ENCODE measurements at places on chromosomes 13 and 19.

GRCh38 chr13:21911646-21912298, 240.9 kb downstream of the FGF9 start:
- no peak for DNase-seq

GRCh38 chr13:85771856-85772255, 27.4 kb downstream of the SLITRK6 start:
- no peak for DNase-seq

DNA sequence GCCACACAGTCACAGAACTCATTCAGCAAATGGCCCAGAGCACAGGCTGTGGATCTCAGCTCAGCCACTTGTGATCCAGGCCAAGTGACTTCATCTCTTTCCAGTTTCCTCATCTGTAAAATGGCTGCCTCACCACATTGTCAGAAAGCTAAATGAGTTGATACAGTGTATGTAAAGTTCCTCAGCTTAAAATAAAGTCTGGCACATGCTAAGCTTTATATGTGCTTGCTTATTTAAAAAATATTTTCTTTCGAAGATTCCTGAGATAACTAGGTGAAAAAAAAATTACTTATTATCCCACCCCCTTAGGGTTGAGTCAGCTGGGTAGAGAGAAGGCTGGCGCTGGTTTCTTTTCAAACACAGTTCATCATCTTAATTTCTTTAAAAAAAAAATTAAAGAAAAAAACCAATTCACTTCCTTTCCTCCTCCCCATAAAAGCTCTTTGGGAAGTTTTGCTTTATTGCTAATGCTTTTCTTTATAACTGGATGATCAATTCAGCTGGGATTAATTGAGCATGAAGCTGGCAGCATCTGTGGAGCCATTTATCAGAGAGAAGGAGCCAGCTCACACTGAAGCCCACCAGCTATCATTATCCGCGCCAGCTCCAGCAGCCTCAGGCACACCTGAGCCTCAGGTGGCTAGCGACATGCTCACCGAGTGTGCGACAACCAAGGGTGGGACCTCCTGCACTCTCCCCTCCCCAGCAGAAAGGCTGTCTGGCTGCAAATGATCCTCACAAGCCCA, 354.9 kb downstream of the FOXO1 start:
- no peak for DNase-seq

DNA sequence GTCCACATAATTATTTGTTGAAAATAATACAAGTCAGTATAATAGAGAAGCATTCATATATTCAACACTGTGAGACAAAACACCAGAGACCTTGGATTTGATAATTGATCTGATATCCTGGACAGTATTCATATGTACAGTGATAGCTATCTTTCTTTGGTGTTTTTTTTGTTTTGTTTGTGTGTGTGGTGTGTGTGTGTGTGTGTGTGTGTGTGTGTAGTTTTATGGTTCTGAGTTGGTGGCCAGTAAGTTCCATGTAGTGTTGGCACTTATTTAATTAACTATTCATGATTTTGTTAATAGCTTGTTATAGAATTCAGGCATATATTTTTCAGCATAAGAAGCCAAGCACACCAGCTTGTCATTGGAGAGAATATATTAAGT, 1.6 kb upstream of the ANGPTL6 start:
- DNase-seq = no peak

- DNase-seq = no peak
Observed at GRCh38 chr19:45146741-45147205, 14.0 kb downstream of the NKPD1 start.

DNA sequence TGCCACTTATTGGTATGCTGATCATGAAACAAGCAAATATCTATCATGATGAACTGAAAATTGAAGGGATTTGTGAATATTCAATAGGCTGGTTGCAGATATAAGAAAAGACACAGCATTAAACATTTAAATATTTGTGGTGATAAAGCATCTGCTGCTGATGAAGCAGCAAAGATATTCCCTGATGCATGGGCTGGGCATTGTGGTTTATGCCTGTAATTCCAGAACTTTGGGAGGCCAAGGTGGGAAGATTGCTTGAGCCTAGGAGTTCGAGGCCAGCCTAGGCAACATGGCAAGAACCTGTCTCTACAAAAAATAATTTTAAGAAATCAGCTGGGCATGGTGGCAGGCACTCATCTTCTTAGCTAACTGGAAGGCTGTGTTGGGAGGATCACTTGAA, 54.5 kb downstream of the GPR180 start:
- DNase-seq = no peak

DNA sequence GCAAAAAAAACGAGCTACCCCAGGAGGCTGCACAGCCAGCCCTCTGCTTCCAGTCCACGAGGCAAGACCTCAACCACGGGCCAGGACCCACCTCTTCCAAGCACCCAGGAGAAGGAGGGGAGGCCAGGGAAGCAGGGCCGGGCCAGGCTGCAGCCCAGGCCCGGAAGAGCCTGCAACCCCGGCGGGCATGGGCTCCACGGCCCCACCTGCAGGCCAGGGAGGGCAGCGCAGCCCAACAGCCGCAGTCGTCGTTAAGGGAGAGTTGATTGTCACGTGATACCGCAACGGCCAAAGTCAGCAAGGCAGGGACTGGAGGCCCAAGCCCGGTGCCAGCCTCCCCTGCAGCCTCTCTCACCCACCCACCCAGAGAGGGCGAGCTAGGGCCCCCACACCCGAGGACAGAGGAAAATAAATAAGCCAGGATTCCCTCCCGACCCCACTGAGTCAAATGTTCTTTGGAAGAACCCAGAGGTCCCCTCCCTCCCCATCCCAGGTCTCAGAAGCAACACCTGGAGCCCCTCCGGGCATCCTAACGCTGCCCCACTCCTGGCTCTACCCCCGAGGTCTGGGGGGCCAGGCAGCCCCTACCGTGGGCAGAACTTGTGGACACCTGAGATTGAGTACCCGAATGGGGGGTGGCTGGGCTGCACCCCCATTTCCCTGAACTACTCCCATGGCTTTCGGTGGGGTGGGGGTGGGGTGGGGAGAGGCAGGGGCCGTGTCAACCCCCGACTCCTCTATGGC, 5.2 kb upstream of the REXO1 start:
- peak; percentile 71 for DNase-seq

DNA sequence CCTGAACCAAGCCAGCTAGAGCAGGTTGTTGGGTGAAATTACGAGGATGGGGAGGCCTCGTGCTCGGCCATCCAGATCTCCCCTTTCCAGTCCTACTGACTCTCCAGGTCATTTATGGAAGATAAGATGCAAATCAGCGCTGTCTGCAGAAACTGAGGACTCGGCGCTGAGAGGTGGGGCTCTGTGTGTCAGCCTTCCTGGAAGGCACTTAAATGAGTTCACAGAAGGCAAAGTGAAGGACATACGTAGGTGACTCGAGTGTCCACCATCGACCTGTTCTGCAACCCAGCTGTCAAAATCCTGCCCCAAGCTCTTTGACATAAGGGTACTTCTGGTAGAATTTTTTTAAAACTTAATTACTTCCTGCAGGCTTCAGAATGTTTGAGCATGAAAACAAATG, 86.4 kb downstream of the RAB20 start:
- DNase-seq = no peak

GRCh38 chr19:28288572-28289264, 924.2 kb downstream of the UQCRFS1 start:
- no peak for DNase-seq

DNA sequence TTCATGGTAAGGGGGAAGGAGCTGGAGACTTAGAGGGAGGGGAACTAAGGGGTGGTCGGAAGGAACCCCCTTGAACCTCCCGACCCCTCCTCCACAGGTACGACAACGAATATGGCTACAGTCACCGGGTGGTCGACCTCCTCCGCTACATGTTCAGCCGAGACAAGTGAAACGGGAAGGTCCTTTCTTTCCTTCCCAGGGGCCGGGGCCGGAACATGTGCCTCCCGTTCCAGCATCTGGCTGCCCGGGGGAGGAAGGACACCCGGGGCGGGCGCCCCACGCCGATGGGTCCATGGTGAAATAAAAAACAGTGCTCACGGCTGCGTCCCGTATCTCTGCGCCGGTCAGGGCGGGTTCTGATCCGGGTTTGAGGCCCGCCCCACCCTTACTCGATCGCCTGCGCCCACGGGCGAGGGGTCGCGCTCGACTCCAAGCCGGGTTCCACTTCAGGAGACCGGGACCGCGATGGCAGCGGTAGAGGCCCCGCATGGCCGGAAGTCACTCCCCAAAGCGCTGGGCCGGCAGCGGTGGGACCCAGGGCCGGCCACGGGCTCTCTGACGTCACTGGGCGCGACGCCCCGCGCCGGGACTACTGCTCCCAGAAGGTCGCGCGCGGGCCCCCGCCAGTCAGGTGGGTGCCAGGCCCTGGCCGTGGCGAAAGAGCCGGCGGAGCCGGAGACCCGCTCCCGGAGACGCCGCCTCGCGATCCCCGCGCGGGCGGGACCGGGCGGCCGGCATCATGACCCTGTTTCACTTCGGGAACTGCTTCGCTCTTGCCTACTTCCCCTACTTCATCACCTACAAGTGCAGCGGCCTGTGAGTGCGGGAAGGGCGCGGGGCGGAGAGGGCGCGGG, at the start of gene TMEM147:
Gene TMEM147 (plus strand): TSS at position 626 of the 854 bp plus-strand sequence. CDS start 114 bp downstream, at position 740.
- peak; percentile 84 for DNase-seq

DNA sequence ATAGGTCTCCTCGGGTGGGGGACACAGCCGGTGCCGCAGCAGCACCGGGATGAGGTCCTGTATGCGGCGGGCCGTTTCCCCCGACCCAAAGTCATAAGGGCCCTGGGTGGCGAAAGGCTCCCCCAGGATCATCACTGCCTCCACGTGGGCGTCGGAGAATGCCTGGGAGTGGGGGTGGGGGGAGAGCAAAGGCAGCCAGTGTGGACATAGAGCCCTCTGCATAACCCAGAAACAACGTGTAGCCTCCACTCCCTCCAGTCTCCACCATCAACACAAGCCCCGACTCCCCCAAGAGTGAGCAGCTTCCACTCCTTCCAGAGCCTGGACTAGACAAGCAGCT, 1.7 kb upstream of the NUMBL start:
- DNase-seq = no peak

DNA sequence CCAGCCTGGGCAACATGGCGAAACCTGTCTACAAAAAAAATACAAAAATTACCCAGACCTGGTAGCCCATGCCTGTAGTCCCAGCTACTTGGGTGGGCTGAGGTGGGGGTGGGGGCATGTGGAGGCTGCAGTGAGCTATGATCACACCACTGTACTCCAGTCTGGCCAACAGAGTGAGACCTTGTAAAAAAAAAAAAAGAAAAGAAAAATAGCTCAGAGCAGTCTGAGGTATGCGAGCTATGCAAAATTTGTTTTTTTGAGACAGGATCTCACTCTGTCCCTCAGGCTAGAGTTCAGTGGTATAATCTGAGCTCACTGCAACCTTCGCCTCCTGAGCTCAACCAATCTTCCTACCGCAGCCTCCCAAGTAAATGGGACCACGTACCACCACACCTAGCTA, 7.1 kb upstream of the TOMM40 start:
- no peak for DNase-seq

- no peak for DNase-seq
Observed at GRCh38 chr19:2341982-2342381, 13.5 kb downstream of the SPPL2B start.

- DNase-seq = peak; percentile 40
Observed at GRCh38 chr13:75316427-75316826, 165.5 kb downstream of the TBC1D4 start.

- DNase-seq = peak; percentile 42
Observed at GRCh38 chr19:49387936-49388372, at the start of gene KASH5. TSS of gene KASH5 (plus strand) at chr19:49388249. CDS start at chr19:49390884, 2,635 bp downstream.

DNA sequence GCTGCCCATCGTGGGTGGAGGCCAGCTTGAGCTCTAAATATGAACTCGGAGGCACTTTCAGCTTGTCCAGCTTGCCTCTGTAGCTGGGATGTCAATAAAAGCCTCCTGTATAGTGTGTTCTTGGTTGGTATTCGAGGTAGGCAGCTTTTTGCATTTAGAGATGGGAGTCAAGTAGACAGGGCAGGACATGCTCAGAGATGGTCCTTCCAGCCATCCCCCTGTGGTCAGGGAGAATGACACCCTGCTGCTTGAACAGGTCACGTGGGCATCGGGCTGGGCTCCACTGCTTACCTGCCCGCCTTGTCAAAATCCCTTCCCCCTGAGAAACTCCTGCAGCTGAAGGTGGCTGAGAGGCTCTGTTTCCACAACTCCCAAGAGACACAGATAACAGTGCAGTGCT, 302.5 kb downstream of the ZNF536 start:
- DNase-seq = no peak

DNA sequence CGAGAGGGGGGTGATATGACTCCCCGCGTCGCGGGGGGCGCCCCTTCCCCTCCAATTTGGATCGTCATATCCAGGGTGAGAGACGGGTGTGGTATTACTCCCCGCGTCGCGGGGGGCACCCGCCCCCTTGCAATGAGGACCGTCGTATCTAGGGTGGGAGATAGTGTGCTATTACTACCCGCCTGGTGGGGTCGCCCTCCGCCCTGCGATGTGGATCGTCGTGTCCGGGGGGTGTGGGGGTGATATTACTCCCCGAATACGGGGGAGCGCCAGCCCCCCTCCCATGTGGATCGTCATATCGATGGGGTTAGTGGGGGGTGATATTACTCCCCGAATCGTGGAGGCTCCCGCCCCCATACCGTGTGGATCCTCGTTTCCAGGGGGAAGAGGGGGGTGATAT, 29.2 kb upstream of the RGCC start:
- no peak for DNase-seq

- peak; percentile 30 for DNase-seq
Observed at GRCh38 chr13:109700176-109700575, 86.2 kb downstream of the IRS2 start.

GRCh38 chr13:32911506-32911905, 104.7 kb upstream of the KL start:
- DNase-seq = peak; percentile 61

GRCh38 chr13:45847554-45848224, 3.9 kb downstream of the SIAH3 start:
- no peak for DNase-seq

GRCh38 chr13:74280093-74280794, 146.0 kb upstream of the KLF12 start:
- no peak for DNase-seq

- DNase-seq = no peak
Observed at GRCh38 chr13:29140277-29140676, 320.1 kb downstream of the MTUS2 start.

DNA sequence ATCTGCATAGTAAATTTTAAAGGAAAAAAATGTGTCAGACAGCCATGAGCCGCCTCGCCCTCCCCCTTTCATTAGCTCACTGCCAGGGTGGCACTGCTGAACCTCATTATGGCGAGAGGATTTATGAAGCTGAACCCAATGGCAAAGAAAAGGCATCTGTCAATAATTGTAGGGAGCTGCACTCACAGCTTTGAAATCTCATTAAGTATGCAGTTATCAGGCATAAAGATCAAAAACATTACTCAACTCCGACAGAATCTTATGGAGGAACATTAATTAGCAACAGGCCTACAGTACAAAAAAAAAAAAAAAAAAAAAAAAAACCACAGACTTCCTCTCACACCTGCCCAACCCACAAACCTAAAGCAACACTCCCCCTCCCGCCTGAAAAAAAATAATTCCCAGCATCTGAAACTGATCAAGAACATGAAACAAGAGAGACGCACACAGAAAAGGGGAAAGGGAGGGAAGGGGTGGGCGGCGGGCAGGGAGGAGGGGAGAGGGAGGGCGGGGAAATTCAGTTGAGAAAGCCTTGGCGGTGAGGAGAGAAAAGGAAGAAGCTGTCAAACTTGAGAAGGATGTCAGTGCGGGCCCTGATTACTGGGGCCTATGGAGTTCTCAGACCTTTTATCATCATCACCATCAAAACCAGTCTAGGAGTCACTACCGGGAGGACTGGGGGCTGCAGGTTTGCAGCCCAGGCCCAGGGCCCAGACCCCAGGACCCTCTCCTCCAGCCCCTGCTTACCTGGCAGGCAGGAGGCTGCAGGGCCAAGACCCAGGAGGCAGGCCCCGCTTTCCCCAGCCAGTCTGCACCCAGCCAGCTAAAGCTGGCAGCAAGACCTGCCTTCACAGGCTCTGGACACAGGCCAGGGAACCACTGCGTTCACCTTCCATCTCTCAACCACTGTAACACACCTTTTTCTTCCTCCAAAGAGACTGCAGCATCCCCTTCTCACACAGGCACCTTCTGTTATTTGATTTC, 8.9 kb downstream of the TSHZ3 start:
- DNase-seq = no peak
